ENCODE measurements at places on chromosomes 5 and 9.

GRCh38 chr9:12954441-12954840 is 179.6 kb downstream of the LURAP1L start:
- no peak for DNase-seq

- DNase-seq: no peak
These were observed 665 bp downstream of the ASS1 start for GRCh38 chr9:130445268-130445983.

GRCh38 chr5:35538198-35538931 is 79.3 kb upstream of the SPEF2 start:
- no peak for DNase-seq

DNA sequence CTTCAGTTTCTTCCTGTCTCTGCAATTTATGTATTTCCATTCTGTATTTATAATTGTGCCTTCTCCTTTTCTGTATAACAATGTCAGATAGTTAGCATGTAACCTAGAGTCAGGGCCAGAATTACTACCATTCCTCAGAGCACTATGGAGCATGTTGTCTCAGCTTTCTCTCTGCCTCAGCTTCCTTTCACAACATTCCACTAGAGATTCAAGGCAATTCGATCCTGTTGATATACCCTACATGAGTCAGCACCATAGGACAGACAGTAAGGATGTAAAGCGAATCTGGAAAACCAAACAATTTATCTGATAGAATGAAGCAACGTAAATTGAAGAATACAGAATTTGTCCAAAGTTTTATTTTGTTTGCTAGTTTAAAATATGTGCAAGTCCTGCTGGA is 728.3 kb upstream of the SEMA6A start:
- no peak for DNase-seq

DNA sequence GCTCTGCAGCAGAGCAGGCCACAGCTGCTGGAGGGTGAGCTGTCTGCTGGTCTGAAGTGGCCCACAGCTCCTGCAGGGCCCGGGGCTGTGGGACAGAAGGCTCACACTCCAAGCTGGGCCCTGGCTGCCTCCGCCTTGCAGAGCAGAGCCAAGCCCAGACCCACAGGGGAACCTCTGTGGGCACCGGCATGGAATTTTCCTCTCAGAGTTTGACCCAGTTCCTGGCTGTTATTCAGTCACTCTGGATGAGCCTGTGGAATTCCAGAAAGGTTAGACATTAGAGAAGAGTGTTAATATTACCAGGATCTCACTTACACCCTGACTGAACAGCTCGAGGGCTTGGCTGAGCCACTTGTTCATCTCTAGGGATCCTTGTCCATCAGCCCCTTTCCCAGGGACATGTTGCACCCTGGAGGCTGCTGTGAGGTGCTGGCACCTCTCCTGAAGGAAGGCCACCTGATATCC is 17.5 kb downstream of the IL9 start:
- DNase-seq: no peak

DNA sequence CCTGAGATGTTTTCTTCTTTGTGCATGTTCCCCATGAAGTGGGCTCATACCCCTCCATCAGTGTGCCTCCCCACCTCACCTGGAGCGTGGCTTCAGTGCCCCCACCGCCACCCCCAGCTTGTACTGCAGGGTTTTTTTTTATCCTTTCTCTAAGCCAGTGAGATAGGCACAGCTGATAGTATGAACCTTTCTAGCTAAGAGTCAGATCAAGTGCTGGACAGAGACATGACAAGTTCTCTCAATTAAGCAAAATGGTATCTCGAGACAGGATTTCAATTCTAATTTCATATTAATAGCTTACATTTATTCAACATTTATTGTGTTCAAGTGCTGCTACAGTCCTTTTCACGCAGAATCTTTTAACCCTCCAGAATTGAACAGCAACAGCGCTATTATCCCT is 55.7 kb downstream of the NDFIP1 start:
- DNase-seq: no peak

- peak; percentile 31 for DNase-seq
These were observed 147.8 kb downstream of the MAST4 start for GRCh38 chr5:66744040-66744439.

- DNase-seq: no peak
These were observed 736.7 kb upstream of the WWC1 start for GRCh38 chr5:167554564-167555290.
